Activated T-helper 9 cell treated with anti-CD3 and anti-CD28 coated beads, Interleukin-2, amount 50 U/mL, for 16 hours (primary cell): ENCODE measurements at places on chromosomes 2 and 18.

DNA sequence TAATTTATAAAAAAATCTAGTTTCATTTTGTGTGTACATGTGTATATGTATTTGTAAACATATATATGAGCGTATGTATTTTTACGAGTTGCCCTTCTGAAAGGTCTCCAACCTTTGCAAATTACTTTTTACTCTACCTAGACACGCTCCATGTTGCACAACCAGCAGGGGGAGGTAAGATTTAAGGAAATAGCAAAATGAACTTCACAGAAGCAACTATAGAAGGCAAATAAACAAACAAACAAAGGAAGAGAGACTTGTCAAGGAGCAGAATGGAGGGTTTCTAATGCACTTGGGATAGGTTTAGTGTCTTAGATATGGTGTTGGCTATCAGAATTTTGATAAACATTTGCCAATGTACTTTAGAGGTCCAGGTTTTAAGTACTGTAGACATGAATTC lies 820.5 kb upstream of the POU3F3 start:
- DNase-seq = no peak

DNA sequence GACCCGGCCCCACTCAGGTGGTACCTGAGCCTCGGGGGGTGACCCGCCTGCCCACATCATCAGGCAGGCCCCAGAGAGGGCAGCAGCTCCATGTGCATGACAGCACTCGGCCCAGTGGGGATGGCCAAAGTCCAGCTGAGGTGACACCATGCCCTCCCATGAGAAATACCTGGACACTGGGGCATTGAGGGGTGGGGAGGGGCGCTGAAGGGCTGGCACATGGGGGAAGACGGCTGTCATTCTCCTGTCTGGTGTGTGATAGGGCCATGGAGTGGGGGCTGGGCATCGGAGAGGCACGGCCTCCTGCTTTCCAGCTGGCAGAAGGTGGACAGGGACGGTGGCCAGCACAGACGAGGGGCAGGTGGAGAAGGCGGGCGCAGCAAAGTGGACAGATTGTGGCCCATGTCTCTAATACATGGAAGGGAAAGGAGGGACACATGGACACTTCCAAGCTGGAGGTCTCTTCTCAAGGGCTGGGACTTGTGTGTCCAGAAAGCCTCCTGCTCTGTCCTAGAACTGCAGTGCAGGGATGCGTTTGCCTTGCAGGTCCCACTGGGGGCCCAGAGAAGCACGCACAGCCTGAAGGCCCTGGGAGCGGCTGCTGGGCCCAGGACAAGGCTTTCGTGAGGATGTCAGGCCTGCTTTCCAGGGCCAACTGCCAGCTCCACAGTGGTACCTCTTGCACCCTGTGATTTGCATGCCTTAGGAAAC lies 302.2 kb downstream of the NDUFA10 start:
- DNase-seq = no peak

- no peak for DNase-seq
Measured at GRCh38 chr2:25955036-25955435, 27.3 kb downstream of the KIF3C start.

DNA sequence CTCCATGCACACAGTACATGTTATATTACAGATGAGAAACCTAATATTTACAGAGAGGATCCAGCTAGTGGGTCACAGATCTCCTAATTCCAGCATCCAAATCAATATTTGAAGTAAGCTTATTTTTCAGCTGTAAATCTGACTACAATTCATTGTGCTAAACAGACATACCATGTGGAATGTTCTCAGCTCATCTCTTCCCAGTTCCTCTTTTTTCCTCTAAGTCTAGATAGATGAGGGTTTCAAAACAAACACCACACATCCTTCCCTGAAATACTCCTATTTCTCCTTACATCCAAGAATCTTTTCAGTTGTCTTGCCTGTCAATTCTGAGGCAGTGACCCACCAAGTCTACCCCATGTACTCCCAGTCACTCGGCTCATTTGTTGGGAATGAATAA lies 200.7 kb upstream of the PIK3C3 start:
- no peak for DNase-seq

DNA sequence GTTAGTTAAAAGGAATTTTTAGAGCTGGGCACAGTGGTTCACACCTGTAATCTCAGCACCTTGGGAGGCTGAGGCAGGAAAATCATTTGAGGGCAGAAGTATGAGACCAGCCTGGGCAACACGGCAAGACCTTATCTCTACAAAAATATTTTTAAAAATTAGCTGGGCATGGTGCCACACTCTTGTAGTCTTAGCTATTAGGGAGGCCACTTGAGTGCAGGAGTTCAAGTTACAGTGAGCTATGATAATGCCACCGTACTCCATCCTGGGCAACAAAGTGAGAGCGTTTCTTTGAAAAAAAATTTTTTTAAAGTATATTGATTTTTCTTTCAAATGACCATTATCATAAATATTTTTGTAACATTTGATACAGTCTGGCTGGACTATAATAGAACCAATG lies 93.6 kb upstream of the FAM117B start:
- no peak for DNase-seq
